ENCODE measurements at places on chromosomes 13 and 19. TPM values are rescaled to one million over a fixed set of nuclear protein-coding genes. Genes with fewer than 3 reads are reported as not detected.

Gene VSIG10L
- total RNA-seq, result 0.22 TPM

Gene CLEC17A
- not detected for total RNA-seq

Gene DIAPH3
- 9.6 TPM for total RNA-seq

Gene ZNF296
- total RNA-seq, result 0.22 TPM

Gene C13orf42
- total RNA-seq, result not detected

Gene WDR88
- total RNA-seq, result not detected

All from uterine smooth muscle cell (primary cell).